ENCODE measurements at places on chromosomes 5 and 9. TPM values are rescaled to one million over a fixed set of nuclear protein-coding genes. Genes with fewer than 3 reads are reported as not detected.

CDX1 gene
- not detected for total RNA-seq

OR1J2 gene
- total RNA-seq, result not detected

PCDHB8 gene
- 0.46 TPM for total RNA-seq

C5orf22 gene
- total RNA-seq, result 19.1 TPM

FOXD4L4 gene
- total RNA-seq, result not detected

EMB gene
- 40.2 TPM for total RNA-seq

SARDH gene
- total RNA-seq, result 2.3 TPM

LHX3 gene
- total RNA-seq, result not detected

FCN2 gene
- total RNA-seq, result not detected

HMCN2 gene
- 5.8 TPM for total RNA-seq

RMRP gene
- total RNA-seq, result 3,200 TPM

GRCh38 chr5:176633598-176633997, 3.1 kb downstream of the EIF4E1B start:
- no peak for DNase-seq

GRCh38 chr9:77455312-77455927, 192.7 kb downstream of the GNA14 start:
- DNase-seq, result no peak

GRCh38 chr5:171521219-171521633, 101.8 kb downstream of the FGF18 start:
- DNase-seq, result peak; percentile 38

DNA sequence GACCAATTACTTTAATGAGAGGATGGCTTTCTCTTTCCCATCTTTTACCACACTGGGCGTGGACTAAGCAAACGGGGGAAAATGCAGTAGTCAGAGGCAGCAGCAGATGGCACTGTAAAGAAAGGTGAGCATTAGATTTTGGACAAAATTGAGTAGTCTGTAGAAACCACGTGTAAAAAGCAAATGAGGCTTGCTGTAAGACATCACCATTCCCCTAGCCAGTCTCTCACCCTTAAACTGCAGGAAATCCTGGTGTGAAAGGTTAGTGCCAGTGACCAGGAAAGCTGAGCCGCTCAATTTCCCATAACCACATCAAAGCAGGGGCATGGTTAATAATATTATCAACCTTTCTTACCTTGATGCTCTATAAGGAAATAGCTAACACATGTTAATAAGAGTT, 31.8 kb downstream of the SPATA31C2 start:
- DNase-seq, result no peak

- DNase-seq, result no peak
Measured at GRCh38 chr9:129174724-129175514, 3.1 kb downstream of the IER5L start.

DNA sequence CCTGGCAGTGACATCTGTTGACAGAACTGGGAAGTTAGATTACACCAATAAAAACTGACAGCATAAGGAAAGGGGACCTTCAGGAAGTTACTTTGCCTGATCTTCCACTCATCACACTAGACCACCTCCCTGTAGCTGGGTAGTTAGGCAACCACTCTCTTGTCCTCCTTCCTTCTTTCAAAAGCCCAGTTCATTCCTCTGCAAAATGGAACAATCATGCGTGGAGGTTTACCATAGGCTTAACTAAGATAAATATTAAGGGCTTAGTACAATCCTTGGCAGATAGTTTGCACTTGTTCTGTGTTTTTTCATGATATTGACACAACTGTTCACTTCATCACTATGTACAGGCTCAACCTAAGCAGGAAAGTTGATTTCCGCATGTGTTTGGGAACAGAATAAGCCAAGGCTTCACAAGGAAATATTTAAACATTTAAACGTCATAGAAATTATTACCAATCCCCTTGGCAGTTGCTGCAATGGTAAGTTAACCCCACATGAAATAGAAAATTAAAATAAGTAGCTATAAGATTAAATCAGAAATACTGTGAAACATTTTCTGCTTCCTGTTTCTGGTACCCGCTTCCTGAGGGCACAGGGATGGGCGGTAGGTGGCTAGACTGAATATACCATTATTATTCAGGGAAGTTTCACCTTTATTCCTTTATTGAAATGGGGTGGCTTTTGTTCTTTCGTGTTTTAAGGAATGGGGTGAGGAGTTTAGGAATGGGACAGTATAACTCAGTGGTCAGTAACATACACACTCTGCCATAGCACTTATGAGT, 9.9 kb upstream of the PTGER4 start:
- DNase-seq, result no peak

DNA sequence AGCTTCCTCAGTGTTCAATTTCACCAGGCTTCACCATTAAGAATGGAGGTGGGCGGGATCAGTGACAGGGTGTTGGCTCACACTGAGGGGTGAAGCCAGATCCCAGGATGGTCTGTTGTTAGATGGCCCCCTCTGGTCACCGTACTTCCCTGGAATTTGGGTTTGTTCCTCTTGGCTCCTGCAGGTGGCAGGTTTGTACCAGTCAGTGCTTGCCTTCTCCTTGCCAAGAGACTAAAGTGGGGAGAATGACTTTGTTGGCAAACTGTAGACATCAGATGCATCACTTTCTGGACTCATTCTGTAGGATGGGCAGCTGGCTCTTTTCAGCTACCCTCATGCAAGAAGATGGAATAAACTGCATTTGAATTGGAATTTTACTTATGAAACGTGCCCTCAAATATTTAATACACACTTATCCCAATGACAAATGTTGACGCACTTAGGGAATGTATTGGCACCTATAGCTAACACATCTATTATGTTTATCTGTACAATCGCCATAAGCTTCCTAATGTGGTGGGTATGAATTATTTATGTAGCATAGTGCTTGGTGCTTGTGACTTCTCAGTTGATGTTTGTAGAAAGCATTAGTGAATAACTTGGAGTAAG, 31.4 kb upstream of the ANKRD55 start:
- DNase-seq, result no peak

DNA sequence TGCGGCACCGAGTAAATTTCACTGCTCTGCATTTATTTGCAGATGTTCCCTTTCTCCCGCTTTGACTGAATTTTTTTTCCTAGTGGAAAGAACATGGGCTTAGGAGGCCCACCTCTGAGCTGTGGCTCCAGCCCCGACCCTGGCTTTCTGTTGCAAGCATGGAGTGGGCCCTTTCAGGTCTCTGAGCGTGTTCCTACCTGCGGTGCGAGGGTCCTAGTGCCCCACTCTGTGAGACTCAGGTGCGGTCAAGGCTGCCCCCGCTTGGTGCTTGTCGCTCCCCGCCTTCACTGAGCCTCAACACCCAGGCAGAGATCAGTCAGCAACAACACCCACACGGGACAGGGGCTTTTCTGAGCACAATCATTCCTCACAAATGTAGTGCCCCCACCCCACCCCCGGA, 32.0 kb downstream of the SLC6A3 start:
- DNase-seq, result no peak

DNA sequence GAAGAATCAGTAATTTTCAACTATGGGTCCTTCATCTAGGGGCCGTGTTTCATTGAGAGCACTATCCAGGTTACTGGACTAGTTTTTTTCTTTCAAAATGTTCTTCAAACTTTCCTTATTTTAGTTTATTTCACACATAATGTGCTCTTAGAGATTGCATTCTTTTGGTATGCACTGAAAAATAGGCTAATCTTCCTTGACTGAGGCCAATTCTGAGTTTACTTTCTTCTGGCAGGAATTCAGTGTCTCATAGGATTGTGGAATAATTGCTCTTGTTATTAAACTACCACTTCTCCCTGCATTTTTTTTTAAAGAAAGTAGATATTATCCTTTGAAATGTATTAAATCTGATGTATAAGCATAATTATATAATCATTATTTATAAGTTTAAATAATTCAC, 624.5 kb downstream of the RAB3C start:
- no peak for DNase-seq

GRCh38 chr5:134468921-134469400, 56.5 kb upstream of the JADE2 start:
- no peak for DNase-seq

DNA sequence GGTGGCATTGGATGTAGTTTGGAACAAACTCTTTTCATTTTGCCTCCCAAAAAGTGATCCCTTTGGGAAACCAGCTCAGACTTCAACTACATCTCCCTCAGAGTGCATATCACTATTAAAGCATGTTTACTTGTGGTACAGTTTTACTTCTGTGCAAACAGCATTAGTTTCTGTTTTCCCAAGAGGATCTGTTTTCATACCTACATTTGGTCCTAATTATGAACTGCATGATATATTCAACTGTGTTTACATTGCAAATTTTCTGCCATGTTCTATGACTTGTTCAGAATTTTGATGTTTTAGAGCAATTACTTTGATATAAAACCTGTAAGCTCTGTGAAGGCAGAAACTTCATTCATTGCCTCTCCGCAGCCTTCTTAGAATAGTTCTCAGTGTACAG, 681.5 kb upstream of the ACO1 start:
- DNase-seq, result no peak

DNA sequence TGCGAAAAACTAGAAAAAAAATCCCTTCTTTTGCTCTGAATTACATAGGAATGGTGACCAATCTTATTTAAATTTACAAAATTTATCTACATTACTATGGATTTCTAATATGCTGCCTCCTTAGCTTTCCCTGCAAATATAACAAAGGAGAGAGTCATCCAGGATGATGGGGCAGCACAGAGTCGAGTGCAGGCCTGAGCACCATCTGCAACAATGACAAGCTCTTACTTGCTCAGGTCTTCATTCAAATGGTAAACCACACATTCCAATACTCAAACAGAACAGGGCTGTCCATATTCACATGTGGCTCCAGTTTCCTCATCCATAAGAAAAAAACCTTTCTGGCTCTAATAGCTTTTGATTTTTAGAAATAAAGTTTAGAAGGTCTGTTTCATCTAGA, 33.5 kb upstream of the ZNF354B start:
- no peak for DNase-seq

DNA sequence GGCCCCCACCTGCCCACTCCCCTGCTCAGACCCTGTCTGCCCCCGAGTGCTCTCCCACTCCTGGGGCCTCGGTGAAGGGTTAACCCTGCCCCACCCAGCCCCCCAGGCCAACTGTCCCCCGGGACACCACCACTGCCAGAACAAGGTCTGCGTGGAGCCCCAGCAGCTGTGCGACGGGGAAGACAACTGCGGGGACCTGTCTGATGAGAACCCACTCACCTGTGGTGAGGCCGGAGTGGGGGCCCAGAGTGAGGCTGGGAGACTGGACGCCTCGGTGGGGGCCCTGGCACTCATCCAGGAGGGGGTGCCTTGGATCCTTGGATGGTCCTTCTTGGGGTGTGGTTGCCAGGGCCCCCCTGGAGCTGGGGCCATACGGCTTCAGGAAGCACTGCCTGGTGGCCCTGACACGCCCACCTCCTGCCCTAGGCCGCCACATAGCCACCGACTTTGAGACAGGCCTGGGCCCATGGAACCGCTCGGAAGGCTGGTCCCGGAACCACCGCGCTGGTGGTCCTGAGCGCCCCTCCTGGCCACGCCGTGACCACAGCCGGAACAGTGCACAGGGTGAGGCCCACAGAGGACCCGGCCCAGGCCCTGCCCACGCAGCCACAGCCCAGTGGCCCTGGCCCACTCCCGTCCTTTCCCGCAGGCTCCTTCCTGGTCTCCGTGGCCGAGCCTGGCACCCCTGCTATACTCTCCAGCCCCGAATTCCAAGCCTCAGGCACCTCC, 2.1 kb downstream of the MAMDC4 start:
- DNase-seq, result no peak

DNA sequence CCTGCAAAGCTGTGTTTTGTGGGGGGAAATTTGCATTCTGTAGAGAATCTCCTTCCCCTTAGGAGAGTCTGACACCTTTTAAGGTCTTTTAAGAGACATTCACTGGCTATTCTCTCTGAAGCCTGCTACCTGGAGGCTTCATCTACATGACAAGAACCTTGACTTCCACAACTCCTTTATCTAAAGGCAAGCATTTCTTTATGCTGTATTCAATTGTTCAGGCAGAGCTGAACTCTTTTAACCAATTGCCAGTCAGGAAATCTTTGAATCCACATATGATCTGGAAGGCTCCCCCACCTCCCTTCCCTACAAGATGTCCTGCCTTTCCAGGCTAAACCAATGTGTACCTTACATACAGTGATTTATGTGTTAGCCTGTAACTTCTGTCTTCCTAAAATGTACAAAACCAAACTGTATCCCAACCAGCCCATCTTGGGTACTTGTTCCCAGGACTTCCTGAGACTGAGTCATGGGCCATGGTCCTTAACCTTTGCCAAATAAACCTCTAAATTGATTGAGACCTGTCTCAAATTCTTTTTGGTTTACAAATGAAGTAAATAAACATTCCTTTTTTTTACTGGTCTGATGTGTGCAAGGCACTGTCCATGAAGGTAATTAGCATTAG, 9.9 kb downstream of the C9orf85 start:
- no peak for DNase-seq

- DNase-seq, result no peak
Measured at GRCh38 chr5:14552017-14552416, 29.6 kb upstream of the OTULINL start.

- DNase-seq, result no peak
Measured at GRCh38 chr9:125601961-125602360, 105.0 kb downstream of the MAPKAP1 start.

GRCh38 chr9:96413302-96414221, 4.6 kb downstream of the ZNF367 start:
- DNase-seq, result no peak

GRCh38 chr9:137222190-137223077, at the start of gene RNF208:
TSS of gene RNF208 (minus strand) at chr9:137222240. CDS start at chr9:137221212, 1,028 bp downstream.
- DNase-seq, result no peak

- no peak for DNase-seq
Measured at GRCh38 chr5:51302343-51302742, 80.9 kb upstream of the ISL1 start.

All from omental fat pad (tissue), 4 donors.